ENCODE measurements at places on chromosomes 5 and 9. TPM values are rescaled to one million over a fixed set of nuclear protein-coding genes. Genes with fewer than 3 reads are reported as not detected.

Gene ZNF189
- 54.6 TPM for total RNA-seq

Gene SH3PXD2B
- 13.0 TPM for total RNA-seq

Gene ADRA1B
- total RNA-seq: 1.2 TPM

Gene CNOT6
- 34.6 TPM for total RNA-seq

Gene CMYA5
- 0.82 TPM for total RNA-seq

- no peak for DNase-seq
Observed at GRCh38 chr5:178463321-178464155, 126.7 kb downstream of the COL23A1 start.

DNA sequence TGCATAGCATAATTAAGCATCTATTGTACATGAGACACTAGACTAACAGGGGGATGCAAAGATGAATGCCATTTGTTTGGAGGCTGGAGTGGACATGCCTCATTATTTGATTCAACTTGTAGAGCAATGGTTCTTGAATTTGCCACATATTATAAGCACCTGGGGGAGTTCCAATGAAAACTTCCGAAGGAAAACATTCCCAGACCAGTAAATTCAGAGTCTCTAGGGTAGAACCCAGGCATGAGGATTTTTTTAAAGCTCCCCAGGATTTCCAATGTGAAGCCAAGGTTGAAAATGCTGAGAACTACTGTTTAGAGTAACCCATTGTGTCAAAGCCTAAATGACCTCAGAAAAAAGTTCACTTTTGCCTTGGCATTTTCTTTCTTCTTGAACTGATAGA, 93.9 kb upstream of the ITGA1 start:
- no peak for DNase-seq

DNA sequence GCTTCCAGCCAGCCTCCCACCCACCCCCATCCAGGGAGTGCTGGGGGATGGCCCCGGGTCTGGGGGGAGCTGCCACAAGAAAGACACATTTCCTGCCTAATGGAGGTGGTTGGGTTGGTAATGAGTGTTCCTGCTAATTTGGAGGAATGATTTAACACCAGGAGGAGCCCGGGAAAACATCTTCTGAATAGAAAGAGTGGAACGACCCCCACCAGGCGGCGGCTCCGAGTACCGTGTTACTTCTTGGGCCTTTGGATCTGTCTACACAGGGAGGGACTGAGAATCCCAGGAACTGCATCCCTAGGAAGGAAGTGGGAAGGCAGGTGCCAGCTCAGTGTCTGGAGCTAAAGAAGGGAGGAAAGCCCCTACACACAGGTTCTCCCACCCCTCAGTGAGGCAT, 64.6 kb downstream of the TSPAN17 start:
- no peak for DNase-seq

DNA sequence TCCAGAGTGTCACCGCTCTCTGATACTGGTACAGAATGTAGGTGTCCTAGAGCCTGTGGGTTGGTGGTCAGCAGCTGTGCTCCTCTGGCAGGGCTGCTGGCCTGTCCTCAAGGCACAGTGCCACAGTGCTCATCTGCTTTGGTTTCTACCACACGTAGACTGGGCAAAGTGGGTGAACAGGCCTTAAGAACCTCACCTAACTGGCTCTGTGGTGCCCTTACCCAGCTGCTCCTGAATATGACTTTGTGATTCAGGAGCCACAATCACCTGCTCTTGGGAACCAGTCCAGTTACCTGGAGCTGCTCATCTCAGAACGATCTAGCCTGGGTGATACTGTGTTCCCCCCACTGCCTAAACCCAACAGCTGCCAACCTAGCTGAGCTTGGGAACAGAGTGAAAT, 6.4 kb downstream of the NOP16 start:
- DNase-seq: no peak

GRCh38 chr9:69036309-69036708, 757 bp downstream of the FXN start:
- no peak for DNase-seq

GRCh38 chr5:136226401-136226800, 33.4 kb upstream of the SMIM32 start:
- DNase-seq: no peak

GRCh38 chr5:1897386-1897785, 14.7 kb upstream of the IRX4 start:
- no peak for DNase-seq

Measured in frontal cortex (tissue), 4 donors.